Epithelial cell of esophagus (primary cell): ENCODE measurements at places on chromosomes 12 and 14.
A peak's percentile ranks its signal among the peaks of the same experiment; 100 is the strongest.

DNA sequence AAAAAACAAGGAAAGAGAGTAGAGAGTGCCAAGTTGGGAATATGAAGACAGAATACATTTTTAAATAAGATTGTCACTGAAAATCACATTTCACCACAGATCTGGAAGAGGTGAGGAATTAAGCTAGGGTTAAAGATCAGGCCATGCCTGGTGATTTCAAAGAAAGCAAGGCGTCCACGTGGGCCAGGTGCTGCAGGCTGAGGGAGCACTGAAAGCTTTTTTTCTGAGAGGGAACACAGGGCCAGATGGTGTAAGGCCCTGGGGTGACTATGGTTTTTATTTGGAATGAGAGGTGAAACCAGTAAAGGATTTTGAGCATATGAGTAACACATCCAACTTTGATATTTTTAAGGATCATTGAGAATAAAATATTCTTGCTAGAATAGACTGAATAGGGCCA, 20.9 kb downstream of the SYT1 start:
- no peak for DNase-seq

DNA sequence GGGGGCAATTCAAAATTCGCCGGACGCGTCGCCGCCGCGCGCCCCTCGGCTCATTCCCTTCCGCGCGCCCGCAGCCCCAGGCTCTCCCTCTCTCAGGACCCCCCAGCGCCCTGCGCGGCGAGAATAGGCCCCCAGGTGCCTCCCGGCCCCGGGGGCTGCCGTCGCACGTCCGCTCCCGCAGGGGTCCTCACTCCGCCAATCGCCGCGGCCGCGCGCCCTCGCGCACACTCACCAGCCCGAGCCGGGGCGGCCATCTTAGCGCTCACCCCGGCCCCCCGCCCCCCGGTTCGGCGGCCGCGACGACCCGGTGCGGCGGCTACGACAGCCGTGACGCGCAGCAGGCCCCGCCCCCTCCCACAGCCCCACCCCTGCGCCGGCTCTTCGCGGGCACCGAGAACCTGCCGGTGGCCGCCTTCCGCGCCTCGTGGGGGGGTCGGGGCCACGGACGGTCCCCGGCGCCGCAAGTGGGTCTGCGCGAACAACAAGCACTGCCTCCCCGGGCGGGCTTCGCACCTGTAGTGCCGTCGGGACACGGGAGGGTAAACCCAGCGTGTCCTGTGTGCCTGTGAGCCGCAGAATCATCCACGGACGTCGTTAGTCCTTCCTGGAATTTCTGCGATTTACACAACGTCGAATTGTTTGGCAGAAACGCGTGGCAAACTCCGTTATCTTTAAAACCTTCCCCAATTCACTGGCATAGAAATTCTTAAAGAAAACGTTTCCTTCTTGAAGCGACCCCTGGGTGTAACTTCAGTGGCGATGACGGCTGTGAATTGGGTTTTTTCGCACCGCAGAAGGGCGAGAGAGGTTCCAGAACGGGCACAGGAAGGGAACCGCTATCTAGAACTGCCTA, 2.5 kb downstream of the USP44 start:
- DNase-seq, result no peak

DNA sequence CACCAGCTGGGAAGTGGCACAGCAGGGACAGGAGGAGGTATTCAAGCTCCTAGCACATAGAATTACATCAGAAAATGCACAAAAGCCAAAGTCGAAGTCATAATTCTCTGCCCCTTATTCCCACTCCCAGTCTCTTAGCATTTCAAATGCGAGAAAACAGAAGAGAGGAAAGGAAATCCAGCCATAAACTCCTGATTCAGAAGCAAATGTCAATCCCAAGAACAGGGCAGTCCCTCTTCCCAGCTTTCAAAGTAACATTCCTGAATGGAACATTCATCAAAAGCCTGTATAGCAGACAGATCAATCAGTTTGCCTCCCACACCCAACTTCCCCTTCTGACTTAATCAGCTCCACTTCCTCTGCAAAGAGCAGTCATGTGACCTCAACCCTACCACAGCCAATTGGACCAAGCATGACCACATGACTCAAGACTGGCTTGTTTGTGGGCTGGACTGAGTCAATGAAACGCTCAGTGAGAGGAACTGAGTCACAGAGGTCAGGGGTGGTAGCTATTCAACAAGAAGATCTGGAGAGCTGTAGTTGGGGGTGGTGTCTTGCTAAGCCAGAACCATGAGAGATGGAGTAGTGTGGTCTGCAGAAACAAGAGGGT, 41.4 kb upstream of the TUNAR start:
- no peak for DNase-seq

DNA sequence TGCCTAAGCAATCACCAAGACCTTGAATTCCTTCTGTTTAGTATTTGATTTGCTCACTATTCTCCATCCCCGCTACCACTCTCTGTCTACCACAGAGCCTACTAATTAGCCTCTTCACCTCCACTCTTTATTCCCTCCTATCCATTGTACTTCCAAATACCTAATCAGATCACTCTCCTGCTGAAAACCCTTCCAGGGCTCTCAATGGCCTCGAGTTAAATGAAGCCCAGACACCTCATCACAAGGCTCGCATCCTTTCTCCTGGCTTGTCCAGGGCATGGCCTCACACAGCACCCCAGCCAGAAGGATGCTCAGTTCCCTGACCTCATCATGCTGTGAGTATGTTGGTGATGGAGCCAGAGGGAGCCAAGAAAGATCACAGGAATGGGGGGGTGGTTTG, 71.4 kb upstream of the PRMT8 start:
- DNase-seq, result no peak

- peak; percentile 100 for DNase-seq
Measured at GRCh38 chr12:121786440-121786825, 7.1 kb downstream of the RHOF start.

- DNase-seq, result no peak
Measured at GRCh38 chr14:90985601-90986242, 74.7 kb downstream of the RPS6KA5 start.

DNA sequence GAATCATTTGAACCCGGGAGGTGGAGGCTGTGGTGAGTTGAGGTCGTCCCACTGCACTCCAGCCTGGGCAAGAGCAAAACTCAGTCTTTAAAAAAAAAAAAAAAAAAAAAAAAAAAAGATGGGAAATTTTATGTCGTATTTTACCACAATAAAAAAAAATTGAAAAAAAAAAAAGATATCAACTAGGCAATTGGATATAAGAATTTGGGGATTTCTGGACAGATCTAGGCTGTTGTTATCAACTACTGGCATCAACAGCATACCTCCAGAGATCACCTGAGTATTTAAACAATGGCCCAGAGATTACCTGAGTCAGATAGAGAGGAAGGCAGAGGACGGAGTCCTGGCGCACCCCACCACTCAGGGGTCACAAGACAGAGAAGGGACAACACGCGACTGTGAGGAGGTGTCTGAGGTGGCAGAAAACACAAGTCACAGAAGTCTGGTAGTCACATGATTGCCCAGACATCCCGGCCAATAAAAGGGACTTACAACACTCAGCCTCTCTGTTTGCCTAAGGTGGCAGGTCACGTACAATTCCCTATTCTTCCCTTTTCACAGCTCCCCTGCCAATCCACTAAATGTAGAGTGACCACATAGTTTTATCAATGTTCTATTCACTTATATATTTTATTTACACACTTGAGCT, 1.8 kb downstream of the SPRING1 start:
- no peak for DNase-seq

DNA sequence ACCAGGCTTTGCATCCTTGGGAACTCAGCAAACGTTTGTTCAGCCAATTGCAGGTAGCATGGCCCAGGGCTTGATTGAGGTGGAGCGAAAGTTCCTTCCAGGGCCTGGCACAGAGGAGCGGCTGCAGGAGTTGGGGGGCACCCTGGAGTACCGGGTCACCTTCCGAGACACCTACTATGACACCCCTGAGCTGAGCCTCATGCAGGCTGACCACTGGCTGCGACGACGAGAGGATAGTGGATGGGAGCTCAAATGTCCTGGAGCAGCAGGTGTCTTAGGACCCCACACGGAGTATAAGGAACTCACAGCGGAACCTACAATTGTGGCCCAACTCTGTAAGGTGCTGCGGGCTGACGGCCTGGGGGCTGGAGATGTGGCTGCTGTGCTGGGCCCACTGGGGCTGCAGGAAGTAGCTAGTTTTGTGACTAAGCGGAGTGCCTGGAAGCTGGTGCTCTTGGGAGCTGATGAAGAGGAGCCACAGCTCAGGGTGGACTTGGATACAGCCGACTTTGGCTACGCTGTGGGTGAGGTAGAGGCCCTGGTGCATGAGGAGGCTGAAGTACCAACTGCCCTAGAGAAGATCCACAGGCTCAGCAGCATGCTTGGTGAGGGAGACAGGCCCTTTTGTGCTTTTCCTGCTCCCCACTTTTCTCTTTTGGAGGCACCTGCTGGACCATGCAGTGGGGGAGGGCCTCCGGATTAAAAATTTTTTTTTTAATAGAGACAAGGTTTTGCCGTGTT, 799 bp downstream of the THTPA start:
- DNase-seq, result peak; percentile 15

GRCh38 chr14:98840091-98840490, 431.9 kb downstream of the BCL11B start:
- no peak for DNase-seq

GRCh38 chr14:31357279-31357678, 63.1 kb downstream of the HEATR5A start:
- DNase-seq, result no peak

GRCh38 chr12:4379405-4379804, at the start of gene FGF23:
Gene FGF23 (minus strand): TSS chr12:4379712. CDS start chr12:4379582, 130 bp downstream.
- peak; percentile 38 for DNase-seq

DNA sequence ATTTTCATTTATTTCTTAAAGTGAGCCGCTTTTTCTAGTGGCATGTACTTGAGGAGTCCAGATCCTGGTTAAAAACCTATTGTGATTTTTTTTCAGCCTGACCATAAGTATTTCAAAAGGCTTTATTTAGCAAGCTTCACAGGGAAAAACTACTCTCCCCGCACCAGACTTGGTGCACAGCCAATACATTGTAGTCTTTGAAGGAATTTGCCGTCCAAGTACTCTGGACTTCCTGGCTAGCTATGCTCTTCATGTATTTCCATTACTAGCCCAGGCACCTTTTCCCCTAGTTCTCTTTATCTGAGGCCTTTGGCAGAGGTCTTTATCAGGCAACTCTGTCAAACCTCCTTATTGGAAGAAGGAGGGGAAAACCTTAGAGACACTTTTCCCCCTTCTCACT, 234.7 kb downstream of the CCDC91 start:
- DNase-seq, result peak; percentile 2

DNA sequence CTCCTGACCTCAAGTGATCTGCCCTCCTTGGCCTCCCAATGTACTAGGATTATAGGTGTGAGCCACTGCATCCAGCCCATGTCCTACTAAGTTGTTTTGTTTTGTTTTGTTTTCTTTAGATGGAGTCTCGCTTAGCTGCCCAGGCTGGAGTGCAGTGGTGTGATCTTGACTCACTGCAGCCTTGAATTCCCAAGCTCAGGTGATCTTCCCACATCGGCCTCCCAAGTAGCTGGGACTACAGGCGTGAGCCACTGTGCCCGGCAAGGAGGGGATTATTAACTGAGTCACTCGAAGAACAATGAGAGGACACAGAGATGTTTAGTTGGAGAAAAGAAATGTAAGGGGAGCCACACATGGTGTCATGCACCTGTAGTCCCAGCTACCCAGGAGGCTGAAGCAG, 18.0 kb upstream of the ERBB3 start:
- DNase-seq, result no peak

GRCh38 chr12:116352315-116352835, 74.9 kb upstream of the MED13L start:
- DNase-seq, result no peak

DNA sequence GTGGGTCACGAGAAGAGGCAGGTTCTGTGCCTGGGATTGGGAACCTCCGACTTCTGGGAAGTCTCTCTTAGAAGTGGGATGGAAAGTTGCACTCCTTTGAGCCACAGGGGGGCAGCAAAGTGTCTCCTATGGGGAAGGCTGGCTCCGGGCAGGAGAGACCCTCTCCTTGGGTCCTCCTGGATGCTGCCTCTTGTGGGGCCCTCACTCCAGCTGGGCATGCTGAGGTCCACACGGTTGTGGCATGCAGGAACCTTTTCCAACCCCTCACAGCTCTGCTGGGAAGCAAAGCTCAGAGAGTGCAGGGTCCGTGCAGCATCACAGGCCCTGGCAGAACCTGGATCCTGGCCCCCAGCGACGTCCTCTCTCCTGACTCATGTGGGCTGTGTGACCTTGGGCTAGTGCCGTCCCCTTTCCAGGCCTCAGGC, 17.4 kb downstream of the SDSL start:
- DNase-seq, result peak; percentile 43

GRCh38 chr12:67425394-67425793, 156.2 kb downstream of the CAND1 start:
- peak; percentile 54 for DNase-seq

DNA sequence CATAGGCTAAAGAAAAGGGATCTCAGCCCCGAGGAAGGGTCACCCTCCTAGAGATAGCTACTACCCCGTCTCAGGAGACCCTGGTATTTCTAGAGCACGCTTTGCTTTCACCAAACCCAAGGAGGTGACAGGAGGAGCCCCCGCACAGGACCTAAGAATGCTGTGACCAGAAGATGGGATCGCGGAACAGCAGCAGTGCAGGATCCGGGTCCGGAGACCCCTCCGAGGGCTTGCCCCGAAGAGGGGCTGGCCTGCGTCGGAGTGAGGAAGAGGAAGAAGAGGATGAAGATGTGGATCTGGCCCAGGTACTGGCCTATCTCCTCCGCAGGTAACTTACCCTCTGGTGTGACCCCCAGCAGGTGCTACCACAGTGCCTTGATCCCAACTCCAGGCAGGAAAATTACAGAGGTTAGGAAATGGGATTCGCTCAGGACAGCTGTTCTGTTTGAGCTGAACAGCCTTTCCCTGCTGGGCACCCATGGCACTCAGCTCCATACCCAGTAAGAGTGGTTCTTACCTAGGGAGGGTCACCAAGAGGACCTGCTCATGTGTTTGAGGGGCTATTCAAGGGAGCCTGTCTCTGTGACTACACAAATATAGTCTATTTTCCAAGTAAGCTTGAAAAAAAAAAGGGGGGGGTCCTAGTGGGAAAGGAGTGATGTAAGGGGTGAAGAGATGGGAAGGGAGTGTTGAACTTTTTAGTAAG, 826 bp upstream of the NRL start:
- no peak for DNase-seq

GRCh38 chr14:101105045-101105444, 201.5 kb upstream of the RTL1 start:
- DNase-seq, result no peak

DNA sequence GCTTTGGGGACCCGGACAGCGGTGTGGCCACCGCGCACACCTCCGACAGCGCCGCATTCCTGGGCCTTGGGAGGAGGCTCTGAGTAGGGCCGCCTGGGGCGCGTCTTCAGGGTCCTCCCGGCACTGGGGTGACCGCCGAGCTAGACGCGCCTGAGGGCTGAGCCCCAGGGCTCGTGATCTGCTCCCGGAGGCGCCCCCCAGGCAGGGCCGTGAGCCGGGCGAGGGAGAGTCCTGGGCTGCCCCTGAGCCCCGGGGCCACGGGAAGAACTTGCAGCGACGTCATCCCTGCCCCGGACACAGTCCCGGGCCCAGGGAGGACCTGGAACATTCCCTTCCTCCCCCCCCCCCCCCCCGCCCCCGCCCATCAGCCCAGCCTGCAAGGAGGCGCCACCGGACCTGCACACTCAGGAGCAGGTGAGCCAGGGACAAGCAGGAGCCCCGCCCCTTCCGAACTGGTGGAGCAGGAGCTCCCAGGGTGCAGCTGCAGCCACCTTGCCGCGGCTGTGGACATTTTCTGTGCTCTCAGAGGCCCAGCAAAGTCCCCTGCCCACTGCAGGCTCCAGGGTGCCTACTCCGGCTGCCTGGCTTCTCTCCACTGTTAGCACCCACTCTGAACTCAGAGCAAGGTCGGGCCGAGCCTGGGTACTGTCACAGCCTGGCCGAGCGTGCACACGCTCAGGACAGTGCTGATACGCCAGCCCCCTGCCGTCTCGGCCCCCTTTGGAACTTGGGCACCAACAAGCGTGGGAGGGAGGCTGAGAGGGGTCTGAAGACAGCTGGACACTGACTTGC, 50.7 kb downstream of the A2M start:
- DNase-seq, result peak; percentile 86

GRCh38 chr14:34722723-34723545, 8.5 kb upstream of the CFL2 start:
- peak; percentile 57 for DNase-seq
